ENCODE measurements at places on chromosomes 16 and 17.

DNA sequence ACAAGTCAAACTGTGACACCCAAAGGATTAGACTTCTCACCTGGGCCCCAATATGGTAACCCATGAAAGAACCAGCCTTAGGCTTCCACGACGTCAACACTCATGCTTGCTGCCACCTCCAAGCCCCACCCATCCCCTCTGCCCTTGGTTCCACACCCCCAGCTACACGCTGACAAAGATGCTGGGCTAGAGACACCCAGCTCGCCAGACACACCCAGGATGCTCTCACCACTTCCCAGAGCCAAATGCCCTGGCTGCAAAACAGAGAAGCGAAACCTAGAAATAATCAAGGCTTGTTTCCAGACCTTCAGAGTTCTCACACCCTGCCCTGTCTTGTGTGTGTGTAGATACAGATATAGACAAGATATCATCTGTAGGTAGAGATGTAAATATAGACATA, 26.0 kb upstream of the ADCY9 start:
- DNase-seq: peak; percentile 34

DNA sequence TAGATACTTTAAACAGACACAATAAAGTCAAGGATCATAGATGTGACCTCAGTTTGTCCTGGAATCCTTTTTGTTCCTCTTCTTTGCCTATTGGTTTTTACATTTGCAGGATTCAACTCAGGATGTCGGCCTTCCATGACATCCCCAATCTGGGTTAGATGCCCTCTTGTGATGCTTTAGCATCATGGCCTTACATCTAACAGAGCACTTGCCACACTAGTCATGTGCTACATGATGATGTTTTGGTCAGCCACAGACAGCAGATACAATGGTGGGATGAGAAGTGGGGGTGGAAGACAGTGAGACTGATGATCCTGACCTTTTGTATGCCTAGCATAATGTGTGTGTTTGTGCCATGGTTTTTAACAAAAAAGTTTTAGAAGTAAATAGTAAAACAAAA, 1.8 kb upstream of the SYNRG start:
- no peak for DNase-seq

- no peak for DNase-seq
These were observed at the start of gene RSKR for GRCh38 chr17:28613931-28614381. Gene RSKR (minus strand): TSS chr17:28614185. CDS start chr17:28614161, 24 bp downstream.

GRCh38 chr16:66903544-66904427, 14.9 kb downstream of the CDH16 start:
- DNase-seq: no peak

- no peak for DNase-seq
These were observed 210.0 kb upstream of the TOX3 start for GRCh38 chr16:52756812-52757517.

All from activated naive CD4-positive, alpha-beta T cell treated with Interleukin-2 at 50 U/mL for 16 hours (primary cell).